ENCODE measurements at places on chromosomes 5 and 9.

DNA sequence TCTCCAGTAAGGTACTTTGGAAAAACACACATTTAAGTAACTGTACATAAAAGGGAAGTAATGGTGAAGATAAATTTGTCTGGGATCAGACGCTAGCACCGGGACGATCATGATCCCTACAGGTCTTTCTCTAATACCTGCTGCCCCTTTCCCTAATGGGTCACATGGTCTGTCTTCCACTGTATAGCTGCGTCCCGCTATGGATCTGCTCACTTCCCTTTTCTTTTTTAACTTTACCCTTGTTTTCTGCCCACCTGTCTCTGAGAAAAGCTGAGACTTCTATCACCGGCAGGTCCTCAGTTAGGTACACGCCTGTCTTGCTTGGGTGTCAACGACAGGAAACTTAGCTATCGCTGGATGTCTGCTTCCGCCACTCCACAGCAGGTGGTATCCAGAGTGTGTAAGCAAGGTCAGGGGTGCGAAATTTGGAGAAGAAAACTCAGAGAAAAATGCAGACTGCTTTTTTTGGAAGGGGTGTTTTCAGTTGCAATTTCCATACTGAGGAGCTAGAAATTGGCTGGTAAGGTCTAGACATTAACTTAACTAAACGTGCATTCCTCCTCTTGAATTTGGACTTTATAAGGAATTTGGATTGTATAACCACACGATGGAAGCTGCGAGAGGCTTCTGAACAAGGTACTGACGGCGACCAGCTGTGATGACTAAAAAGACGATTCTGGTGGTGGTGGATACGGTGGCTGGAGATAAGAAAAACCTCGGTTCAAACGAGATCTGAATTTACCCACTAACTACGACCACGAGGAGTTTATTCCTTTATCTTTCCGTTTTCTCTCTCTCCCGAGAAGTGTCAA, 1.1 kb upstream of the ICE1 start:
- no peak for DNase-seq

DNA sequence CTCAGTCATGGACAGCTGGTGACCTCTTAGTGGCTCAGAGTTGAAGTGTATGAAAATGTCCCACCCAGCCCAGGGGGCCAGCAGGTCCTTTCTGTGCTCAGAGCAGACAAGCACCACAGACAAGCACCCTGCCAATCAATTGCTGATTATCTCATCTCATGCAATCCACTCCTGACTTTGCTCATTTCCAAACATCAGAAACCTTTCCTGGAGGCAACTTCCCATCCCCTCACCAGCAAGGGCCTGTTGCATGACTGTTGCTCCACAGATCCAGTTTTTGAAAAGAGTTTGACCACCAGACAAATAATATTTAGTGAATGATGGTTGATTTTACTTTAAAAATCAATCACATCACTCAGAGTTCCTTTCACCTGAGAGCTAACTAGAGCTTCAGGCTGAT, 397.3 kb upstream of the KLF4 start:
- DNase-seq = no peak

DNA sequence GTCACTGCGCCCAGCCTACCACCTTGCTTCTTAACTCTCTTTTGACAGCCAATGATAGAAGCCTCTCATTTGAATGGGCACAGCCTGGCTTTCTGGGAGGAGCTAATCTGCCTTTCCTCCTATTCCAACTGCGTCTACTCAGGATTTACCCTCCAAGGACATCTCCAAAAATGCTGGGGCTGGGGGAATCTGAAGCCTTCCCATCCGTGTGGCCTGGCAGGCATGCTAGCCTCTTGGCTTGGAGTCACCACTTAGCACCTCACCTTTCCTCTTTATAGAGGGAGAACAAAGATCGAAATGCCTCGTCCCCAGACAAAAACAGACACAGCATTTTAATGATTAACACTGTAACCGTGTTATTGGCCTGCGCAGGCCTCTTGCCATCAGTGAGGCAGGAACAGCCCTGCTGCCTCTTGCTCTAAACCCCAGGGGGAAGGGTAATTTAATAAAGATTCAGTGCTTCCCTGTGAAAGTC, 108.2 kb upstream of the KLF4 start:
- no peak for DNase-seq

GRCh38 chr9:99438596-99438995, 216.5 kb downstream of the SEC61B start:
- DNase-seq = no peak

- no peak for DNase-seq
These were observed 15.5 kb downstream of the IRX2 start for GRCh38 chr5:2735996-2736395.

GRCh38 chr5:1417586-1418225, 27.5 kb downstream of the SLC6A3 start:
- no peak for DNase-seq

GRCh38 chr9:38432922-38433510, 8.8 kb upstream of the IGFBPL1 start:
- no peak for DNase-seq

DNA sequence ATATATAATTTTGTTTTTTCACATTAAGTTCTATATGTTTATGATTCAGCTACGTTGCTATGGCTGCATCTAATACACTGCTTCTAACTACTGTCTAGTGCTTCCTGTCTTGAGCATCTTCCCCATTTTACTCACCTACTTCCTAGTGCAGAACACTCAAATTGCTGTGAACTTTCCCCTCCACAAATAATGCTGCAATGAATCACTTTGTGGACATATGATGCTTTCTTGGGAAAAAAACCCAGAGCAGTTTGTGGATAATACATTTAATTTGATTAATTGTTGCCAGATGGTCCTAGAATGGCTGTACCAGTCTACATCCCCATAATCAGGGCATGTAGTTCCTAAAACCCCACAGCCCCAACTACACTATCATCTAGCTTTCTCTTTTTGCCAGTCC, 18.5 kb downstream of the CD180 start:
- DNase-seq = no peak

DNA sequence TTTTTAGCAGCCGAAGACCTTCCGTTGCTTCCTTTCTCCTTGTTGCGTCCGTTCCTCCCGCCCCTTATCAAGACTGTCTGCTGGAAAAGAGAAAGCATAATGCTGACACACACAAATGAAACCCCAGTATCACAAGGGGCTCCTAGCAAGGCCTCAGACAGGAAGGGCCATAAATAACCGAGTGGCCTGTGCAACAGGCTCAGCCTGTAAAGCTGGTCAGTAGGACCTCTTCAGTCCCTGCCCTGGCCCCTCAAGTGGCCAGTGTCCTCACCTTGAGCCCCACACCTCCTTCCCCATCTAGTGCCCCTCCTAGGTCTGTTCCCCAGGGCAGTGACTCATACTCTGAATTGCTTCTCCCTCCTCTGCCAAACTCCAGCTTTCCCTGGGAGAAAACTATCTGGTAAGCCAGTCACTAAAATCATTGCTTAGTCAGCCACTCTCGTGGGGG, 174.6 kb upstream of the IL12B start:
- DNase-seq = peak; percentile 71

GRCh38 chr5:154567155-154567554, 89.1 kb upstream of the HAND1 start:
- no peak for DNase-seq

GRCh38 chr9:107488375-107489143, 1.0 kb downstream of the KLF4 start:
- no peak for DNase-seq

GRCh38 chr5:33824516-33825195, 67.1 kb downstream of the ADAMTS12 start:
- DNase-seq = peak; percentile 86

GRCh38 chr9:32581512-32582143, 8.7 kb upstream of the NDUFB6 start:
- no peak for DNase-seq

DNA sequence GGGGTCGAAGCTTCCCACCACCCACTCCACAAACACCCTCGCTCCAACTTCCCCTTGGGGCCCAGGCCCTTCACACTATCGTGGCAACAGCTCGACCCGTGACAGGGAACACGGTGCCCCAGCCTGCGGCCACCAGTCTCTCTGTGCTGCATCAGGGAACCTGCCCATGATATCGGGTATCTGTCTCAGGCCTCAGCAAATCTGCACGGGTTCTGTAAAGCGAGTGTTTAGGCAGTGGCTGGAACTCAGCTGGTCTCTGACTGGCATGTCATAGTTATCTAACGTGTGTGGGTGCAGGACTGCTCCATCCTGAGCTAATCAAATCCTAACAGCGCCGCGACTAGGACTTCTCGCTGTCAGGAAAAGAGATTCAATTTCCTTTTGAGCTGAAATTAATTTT, 42.9 kb downstream of the DBH start:
- DNase-seq = no peak

DNA sequence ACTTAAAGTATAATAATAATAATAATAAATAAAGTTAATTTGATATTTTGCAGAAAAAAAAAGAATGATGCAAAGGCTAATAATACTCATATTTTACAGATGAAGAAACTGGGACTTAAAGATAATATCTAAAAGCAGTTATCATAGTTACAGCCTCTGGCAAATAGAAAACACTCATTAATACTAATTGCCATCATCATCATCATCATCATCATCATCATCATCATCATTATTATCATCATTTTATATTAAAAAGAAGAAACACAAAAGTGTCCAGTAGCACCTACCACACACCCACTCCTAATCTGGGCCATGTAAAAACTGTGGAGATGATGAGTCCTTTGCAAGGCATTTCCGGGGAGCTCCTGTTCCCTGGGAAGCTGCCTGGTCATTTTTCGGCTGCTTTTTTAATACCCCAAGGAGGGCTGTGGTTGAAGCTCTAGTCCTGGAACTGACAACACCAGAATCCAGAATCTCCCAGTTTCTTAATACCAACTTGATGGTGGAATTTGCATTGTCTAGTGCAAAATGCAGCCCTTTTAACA, 70.8 kb downstream of the HTR4 start:
- DNase-seq = no peak

GRCh38 chr9:134653259-134654009, 11.8 kb downstream of the COL5A1 start:
- DNase-seq = no peak

GRCh38 chr9:106717686-106718085, 145.3 kb upstream of the ZNF462 start:
- DNase-seq = peak; percentile 12

- peak; percentile 35 for DNase-seq
These were observed 32.7 kb upstream of the CDKN2B start for GRCh38 chr9:22041775-22042174.

Data from GM04504 (cell line).